ENCODE measurements at places on chromosomes 5 and 9.

- no peak for DNase-seq
These were observed 255.4 kb upstream of the DAB2 start for GRCh38 chr5:39680213-39680612.

DNA sequence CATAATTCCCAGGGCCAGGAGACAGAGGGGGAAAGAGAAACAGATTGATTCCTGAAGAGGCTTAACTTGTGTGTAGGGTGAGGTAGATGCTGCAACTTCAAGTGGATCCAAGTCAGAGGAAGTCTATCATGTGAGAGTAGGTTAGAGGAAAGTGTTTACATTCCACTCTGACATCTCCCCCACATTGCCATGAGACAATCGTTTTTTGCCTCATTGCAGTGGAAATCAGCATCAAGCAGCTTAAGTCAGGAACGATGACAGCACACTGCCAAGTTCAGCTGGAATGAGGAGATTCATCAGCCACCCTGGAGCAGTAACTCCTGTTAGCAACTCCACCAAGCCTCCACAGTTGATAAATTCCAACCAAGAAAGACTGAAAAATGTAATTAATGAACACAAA, 689.7 kb upstream of the MEF2C start:
- DNase-seq, result peak; percentile 14

DNA sequence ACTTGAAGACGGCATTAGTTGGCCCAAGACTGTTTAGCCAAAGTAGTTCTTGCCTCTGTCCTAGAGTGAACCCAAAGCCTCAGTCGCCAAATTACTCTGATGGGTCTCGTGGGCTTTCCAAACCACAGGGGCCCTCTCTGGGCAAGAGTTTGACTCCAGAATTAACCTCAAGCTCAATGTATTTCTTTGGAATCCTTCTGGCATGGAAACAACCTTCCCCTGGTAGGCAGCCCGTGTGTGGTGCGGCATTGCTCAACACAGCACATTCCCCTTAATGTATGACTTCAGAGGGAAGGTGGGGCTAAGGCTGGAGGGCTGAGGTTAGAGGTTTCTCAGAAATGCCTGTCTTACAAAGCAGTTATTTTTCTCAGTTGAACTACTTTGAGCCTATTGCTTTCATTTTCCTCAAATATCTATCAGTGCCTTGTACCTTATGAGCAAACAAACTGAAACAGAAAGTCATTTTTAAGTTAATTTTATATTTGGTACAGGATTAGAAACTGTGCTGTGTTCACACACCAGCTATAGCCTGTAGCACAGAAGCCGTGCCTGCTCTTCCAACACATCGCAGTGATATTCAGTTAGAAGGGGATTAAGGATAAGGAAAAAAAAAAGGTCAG, 123.9 kb upstream of the HAPLN1 start:
- no peak for DNase-seq

DNA sequence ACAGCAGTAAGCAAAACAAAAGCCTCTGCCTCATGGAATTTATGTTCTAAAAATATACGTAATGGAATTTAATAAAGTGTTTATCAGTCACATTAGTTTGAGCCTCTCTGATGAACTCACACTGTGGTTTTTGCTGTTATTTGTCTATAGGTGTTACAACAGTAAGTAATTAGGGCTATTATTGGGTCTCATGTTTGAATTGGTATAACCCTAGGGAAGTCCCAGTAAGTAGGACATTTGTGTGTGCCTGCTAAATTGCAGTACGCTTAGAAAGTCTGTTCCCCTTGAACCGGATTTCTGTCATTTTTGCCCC, 197.6 kb downstream of the NR3C1 start:
- no peak for DNase-seq

DNA sequence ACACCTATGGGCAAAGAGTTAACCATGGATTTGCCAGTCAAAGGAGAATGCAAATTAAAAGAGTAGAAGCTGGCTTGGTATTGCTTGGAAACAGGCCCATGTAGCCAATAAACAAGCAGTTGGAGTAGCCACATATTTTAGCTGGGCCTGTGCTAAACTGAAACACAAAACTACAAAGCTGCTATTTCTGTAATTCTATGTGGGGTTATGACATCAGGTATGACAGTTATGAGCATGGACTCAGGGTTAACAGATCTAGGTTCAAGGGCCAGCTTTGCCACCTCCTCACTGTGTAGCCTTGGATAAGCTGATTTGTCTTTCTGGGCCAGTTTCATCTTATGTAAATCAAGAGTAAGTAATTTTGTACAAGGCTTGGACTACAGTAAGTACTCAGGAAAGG, 142.7 kb downstream of the PIP5K1B start:
- no peak for DNase-seq

DNA sequence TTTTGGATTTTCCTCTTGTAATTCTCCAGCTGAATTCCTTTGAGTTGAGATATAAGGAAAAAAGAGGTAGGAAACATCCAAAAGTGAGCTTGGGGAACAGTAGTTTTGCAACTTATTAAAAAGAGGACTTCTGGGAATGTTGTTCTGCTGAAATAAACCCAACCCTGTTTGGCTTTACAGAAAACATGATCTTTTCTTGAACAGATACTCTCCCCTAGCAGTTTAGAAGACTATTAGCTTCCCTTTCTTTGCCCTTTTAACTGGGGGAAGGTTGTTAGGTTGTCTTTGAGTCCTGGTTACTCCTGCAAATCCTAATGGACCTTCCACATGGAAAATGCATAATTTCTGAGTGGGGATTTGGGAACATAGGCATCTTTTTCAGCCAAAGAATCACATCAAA, 168.7 kb upstream of the RPS23 start:
- no peak for DNase-seq
